ENCODE measurements at places on chromosomes 4 and X.

DNA sequence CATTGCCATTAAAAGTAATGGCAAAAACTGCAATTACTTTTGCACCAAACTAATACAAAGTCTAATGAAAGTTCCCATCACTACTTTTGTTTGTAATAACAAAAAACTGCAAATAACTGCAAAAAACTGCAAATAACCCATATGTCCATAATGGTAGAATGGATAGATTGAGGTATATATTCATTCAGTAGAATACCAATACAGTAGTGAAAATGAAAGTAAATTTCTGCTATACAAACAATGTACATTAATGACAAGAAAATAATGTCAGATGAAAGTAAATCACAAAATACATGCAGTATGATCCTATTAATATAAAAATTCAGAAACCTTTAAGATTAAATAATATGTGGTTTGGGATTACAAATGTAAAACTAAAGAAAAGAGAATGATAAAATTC is 41.3 kb upstream of the CEP135 start:
- no peak for DNase-seq

DNA sequence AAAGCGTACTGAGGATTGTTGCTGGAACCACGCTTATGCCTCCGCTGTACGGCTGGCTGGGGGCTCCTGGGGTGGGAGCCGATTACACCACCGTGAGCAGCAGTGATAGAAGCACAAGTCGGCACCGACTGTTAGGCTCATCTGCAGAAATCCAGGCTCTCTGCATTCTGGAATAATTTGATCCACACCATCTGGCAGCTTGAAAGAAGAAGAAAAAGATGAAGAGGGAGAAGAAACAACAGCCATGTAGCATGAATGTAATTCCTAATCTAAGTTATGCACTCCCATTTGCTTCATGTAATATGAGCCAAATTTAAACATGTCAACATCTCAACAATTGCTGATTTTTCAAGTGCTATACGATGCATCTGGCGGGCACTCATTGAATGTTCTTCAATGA is 84.6 kb upstream of the DHX15 start:
- no peak for DNase-seq

DNA sequence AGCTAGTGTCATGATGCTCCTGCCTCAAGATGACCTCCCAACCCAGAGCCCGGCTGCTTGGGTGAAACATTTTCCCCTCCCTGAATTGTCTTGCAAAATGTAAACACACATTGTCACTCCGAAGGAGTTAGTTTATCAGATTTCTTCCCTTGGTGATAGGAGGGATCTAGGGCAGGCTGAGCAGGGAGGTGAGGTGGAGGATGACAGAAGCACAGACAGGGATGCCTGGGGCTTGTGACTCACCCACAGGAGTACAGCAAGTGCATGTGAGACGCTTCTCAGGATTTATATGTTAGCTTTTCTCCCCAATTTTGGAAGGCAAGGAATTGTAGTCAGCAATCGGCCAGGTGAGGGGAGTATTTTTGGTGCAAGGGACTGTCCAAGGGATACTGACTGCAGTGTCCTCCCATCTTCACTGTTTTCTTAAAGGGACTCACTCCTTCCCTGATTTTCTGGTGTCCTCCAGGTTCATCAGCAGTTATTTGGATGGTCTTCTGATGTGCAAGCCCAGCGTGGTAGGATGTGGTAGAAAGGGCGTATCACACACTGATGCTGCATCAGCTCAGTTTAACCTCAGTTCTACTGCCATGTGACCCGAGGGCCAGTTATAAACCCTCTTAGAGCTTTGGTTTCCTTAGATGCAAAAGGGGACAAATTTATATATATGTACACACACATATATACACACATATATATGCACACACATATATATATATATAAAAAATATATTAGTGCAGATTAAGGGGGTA is 46.2 kb upstream of the IGFBP7 start:
- DNase-seq, result no peak

DNA sequence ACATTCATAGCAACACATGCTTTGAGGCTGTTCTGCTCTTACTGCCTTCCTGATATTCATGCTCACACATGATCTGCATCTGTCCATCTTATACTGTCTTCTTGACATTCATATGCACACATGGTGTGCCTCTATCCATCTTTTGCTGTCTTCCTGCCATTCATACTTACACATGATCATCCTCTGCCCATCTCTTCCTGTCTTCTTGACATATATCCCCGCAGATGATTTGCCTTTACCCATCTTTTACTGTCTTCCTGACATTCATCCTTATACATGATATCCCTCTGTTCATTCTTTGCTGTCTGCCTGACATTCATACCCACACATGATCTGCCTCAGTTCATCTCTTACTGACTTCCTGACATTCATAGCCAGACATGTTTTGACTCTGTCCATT is 36.8 kb downstream of the SCML1 start:
- DNase-seq, result no peak

- no peak for DNase-seq
Measured at GRCh38 chr4:110087070-110087708, 111.2 kb downstream of the ELOVL6 start.

DNA sequence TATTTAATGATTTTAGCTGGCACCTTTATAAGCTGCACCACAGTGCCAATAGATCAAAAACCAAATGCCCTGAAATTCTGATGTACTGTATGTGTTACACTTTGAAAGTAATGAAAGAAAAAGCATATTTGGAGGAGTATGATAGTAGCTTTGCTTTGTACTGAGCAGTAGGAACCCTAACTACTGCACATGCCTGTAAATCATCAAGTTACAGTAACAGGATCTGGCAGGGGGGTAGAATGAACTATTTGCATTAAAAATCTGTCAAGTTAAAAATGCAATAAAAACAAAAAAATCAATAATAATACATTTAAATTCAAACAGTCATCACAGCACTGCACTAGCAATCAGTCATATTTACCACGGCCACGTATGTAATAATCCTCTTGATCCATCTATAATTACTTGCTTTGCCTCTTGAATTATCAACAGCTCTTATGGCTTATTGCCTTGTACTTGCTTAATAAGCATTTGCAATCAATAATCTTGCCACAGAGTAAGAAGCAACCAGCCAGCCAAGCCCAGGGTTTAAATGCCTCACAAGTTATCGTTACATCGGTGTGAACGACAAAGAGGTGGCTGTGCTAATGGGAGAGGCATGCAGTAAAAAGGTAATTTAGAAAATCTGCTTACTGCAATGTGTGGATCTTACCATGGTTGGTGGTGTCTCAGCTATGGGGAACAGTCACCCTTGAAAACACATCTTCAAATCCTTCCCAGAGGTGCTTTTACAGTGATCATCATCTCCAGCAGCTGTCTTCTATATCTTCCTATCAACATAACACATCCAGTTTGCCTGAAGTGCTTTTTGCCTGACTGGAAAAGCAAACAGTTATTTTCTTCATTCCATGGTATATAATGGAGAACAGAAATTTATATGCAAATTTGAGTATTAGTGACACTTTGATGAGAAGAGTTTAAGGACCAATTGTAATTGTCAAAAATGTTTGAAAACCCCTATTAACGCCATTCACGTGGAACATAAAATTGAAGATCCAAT is 1812.1 kb upstream of the ADGRL3 start:
- no peak for DNase-seq

DNA sequence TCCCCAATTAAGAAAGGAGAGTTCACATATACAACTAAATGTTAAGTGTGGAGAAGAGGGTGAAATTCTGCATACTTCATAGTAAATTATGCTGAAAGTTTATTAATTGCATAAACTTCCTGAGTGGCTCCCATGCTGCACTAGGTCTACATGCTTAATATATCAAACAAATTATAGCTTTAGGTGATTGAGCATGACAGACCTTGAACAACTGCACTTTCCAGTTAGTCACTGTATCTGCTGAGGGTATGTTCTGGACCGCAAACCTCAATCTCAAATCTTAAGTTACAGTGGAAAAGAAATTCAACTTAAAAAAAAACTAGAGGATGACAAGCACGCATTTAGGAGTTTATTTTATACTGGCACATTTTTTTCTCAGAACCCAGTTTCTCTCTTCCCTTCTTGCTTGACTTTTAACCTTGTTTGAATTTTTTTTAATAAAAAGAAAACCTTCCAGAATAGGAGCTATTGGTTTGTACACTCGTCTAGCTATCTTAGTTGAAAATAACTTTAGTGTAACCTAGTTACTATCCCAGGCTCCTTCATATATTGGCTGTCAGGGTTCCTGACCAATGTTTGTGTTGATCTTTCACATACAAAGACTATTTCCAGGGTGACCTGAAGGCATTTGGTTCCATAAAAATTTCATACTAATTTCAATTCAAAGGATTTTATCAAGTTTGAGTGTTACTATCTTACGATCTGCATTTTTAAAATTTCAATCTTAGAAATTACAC is 10.2 kb upstream of the FAM120C start:
- no peak for DNase-seq

- DNase-seq, result no peak
Measured at GRCh38 chrX:48540480-48540879, 966 bp downstream of the TBC1D25 start.

DNA sequence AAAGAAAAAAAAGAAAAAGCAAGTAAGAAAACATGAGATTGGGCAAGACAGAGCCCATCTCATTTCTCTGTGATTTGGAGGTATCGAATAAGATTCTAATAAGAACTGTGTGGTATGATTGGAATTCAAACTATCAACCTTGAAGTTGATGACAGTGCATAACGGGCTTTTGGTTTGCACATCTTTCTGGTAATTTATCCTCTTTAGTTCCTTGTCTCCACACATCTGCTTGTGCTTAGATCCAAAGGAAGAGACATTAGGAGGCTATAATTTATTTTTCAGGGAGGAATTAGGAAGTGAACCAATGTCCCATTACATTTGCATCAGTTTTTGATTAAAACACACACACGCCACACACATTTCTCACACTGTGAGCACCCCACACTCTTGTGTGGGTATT is 149.9 kb downstream of the ARSF start:
- no peak for DNase-seq

GRCh38 chr4:7781366-7781765 is 158.3 kb downstream of the AFAP1 start:
- no peak for DNase-seq

- DNase-seq, result no peak
Measured at GRCh38 chrX:65688403-65688871, 21.0 kb downstream of the MSN start.

GRCh38 chr4:185713272-185713671 is 98.7 kb downstream of the SORBS2 start:
- no peak for DNase-seq

- DNase-seq, result no peak
Measured at GRCh38 chrX:21375708-21376009, 1.4 kb downstream of the CNKSR2 start.

DNA sequence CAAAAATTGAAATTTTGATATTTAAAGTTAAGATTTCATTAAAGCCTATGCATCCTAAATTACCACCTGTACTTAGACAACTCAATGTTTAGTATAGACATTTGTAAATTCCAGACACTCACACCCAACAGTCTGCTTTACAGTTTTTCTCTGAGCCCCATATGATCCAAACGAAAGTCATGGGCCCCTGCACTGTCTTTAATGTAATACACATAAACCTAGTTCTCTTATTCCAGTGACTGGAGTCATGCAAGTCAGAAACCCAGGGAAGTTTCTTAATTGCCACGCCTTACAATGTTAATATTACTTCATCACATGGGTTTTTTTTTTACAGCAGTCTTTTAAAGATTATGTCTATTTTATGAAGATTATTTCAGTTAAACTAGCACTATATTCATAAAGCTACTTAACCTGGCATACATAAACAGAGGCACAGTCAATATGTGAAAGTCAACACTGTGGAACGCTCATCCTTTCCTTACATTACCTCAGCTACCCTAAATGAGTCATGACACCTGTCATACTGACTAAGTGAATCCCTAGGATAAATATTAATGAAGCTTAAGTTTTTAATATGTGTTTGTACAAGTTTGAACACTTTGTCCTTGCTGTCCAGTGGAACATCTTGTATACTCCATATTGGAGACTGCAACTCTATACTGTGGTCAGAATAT is 67.7 kb upstream of the H2AZ1 start:
- no peak for DNase-seq

GRCh38 chr4:55609393-55609866 is 17.4 kb upstream of the PDCL2 start:
- DNase-seq, result no peak

- no peak for DNase-seq
Measured at GRCh38 chrX:49166914-49167739, 4.6 kb downstream of the MAGIX start.

- DNase-seq, result no peak
Measured at GRCh38 chr4:18442957-18443356, 421.4 kb upstream of the LCORL start.

DNA sequence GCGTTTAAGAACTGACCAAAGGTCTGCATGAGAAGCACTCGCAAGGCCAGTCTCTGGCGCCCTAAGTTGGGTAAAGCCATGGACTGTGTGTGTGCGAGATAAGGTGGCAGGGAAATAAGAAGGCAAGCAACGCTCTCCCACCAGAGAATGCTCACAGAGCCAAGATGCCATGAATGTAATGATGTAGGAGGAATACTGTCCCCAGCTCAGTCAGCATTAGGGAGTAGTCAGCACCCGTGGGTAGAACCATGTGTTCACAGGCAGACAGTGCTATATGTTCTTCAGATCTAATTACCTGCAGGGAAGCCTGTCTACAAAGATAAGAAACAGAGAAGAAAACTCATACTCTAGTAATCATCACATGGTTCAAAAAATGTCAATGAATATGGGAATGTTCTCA is 68.8 kb downstream of the SEC24D start:
- DNase-seq, result no peak

DNA sequence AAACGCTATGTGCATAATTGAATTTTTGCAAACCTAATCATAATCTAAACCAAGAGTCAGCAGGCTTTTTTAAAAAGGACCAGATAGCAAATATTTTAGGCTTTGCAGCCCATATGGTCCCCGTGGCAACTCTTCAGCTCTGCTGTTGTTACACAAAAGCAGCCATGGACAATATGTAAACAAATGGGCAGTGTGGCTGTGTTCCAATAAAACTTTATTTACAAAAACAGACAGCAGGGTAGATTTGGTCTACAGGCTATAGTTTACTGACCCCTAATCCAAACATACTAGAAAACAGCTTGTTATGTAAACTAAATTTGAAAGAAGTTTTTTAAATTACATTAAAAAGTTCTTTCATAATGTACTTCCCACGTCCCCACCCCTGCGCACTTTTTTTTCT is 53.1 kb downstream of the FUNDC1 start:
- no peak for DNase-seq

GRCh38 chr4:3250438-3250955 is 1.5 kb downstream of the MSANTD1 start:
- DNase-seq, result no peak

- no peak for DNase-seq
Measured at GRCh38 chr4:113820108-113820507, 58.6 kb upstream of the CAMK2D start.

DNA sequence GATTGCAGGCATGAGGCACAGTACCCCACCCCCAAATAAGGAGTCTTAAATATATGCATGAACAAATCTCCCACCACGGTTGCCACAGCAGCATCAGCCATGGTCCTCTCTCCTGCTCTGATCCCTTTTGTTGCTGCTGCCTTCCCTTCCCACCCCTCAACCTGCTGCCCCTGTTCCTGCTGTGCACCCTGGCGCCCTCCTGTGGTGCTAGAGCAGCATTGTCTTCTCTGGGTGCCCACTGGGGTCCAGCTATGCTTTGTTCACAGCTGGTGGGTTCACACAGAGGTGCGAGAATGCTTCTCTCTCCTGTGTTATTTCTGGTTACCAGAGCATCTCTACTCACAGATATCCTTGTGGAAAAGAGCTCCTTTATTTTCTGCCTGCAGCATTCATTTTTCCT is 116.2 kb downstream of the GATB start:
- no peak for DNase-seq

Data from stimulated activated CD8-positive, alpha-beta memory T cell treated with anti-CD3 and anti-CD28 coated beads, Interleukin-15, amount 100 ng/mL, for 1 hour (primary cell).